8988T (cell line): ENCODE measurements at places on chromosomes 13 and 19.
A peak's percentile ranks its signal among the peaks of the same experiment; 100 is the strongest.

GRCh38 chr13:33111414-33112110, 95.3 kb downstream of the KL start:
- no peak for DNase-seq

- peak; percentile 52 for DNase-seq
These were observed 18.5 kb downstream of the LYPD3 start for GRCh38 chr19:43446746-43447489.

GRCh38 chr13:38228322-38228721, 121.3 kb upstream of the UFM1 start:
- no peak for DNase-seq

DNA sequence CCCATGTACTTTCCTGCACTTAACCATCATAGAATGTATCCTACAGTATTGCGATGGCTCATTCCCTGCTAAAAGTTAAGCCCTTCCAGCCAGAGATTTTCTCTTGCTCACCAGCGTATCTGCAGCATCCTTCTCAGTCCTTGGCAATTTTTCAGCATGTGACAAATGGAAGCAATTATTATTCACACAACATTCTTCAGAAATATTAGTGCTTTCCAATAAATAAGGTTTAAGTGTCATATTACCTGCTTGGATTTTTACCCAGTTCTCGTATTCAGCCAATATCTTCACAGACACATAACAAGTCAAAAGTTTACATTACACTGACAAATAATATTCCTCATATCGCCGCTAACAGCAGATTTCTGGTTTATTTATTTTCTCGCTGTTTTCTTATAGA, 82.3 kb downstream of the POU4F1 start:
- no peak for DNase-seq

- DNase-seq, result no peak
These were observed 2.9 kb downstream of the HIF3A start for GRCh38 chr19:46299695-46300094.
